ENCODE measurements at places on chromosomes 4 and X.

GRCh38 chr4:126784966-126785580 is 847.7 kb upstream of the INTU start:
- DNase-seq: no peak

DNA sequence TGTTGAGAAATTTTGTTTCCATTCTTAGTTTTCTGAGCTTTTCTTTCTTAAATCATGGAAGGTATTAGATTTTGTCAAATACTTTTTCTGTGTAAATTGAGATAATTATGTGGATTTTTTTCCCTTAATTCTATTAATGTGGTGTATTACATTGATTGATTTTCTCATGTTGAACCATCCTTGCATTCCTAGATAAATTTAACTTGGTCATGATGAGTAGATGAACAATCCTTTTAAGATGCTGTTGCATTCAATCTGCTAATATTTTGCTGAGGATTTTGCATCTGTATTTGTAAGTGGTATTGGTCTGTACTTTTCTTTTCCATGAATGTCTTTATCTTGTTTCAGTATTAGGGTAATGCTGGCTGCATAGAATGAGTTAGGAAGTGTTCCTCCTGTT is 20.3 kb upstream of the CTBP1 start:
- DNase-seq: no peak

- DNase-seq: no peak
Observed at GRCh38 chr4:173526724-173527102, 3.3 kb downstream of the HAND2 start.

DNA sequence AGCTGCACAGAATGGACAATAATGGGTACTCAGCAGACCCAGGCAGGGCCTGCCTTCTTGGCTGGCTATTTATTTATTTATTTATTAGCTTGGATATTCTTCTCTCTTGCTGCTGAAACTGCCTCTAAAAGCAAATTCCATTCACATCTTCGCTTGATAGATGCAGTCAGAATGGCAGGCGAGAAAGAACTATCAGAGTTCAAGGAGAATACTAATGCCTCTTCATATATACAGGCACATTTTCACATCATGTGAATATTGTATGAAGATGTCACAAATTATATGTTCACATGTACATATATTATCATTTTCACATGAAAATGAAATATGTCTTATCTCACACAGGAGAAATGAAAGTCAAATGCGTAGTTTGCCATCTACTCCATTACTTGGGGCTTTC is 479.7 kb upstream of the ATOH1 start:
- DNase-seq: no peak

DNA sequence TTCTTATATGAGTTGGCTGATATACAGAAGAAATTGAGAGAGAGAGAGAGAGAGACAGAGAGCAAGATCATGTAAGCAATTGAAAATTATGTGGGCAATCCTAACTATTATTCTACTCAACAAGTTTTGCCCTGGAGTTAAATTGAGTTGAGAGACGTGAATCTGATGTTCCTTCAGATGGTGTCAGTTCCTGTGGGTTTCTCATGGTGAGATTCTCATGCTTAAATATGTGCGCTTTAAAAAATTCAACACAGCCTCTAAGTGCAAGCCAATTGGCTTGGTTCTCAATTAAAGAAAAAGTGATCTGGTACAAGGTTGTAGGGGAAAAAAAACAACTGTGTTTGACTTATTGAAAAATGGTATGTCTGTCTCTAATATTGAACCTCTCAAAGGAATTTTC is 35.4 kb upstream of the PLAC1 start:
- DNase-seq: no peak

GRCh38 chrX:154325541-154325940 is 29.9 kb downstream of the TKTL1 start:
- no peak for DNase-seq

GRCh38 chrX:134158821-134159512 is 78.0 kb upstream of the CCDC160 start:
- no peak for DNase-seq

- no peak for DNase-seq
Observed at GRCh38 chr4:7049739-7050138, 6.6 kb downstream of the TADA2B start.

DNA sequence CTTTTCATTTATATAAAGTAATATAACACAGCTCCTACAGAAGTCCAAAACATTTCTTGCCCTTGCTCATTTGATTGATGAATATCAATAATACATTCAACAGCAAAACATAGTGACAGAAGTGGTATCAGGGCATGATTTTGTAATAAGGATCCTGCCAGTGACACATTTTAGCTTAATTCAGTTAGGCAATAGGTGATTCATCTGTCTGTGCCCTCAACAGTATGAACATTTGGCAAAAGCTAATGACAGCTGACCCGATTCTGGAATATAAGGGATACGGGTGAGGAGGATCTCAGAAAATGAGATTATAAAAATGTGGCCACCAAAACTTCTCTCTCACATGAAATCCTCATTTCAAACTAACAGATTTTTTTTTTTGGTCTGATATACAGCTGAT is 294.0 kb downstream of the CAMK2D start:
- no peak for DNase-seq

GRCh38 chr4:154422152-154422551 is 69.4 kb downstream of the DCHS2 start:
- no peak for DNase-seq

DNA sequence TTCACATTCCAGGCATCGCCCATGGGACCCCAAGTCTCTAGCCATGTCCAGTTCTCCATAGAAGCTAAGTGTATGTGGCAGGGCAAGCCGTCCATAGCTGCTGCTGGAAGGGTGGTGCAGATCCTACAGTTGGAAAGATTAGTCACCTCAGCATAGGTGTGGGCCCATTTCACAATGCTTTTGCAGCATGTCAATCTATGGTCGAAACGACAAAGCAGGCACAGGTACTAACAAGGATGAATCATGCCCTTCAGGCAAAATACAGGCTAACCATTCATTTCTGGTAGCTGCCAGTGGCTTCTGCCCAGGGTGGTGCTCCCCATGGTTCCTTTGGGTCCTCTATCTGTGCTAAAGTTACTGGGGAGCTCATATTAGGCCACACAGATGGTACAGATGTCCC is 225.2 kb downstream of the ADGRL3 start:
- no peak for DNase-seq

DNA sequence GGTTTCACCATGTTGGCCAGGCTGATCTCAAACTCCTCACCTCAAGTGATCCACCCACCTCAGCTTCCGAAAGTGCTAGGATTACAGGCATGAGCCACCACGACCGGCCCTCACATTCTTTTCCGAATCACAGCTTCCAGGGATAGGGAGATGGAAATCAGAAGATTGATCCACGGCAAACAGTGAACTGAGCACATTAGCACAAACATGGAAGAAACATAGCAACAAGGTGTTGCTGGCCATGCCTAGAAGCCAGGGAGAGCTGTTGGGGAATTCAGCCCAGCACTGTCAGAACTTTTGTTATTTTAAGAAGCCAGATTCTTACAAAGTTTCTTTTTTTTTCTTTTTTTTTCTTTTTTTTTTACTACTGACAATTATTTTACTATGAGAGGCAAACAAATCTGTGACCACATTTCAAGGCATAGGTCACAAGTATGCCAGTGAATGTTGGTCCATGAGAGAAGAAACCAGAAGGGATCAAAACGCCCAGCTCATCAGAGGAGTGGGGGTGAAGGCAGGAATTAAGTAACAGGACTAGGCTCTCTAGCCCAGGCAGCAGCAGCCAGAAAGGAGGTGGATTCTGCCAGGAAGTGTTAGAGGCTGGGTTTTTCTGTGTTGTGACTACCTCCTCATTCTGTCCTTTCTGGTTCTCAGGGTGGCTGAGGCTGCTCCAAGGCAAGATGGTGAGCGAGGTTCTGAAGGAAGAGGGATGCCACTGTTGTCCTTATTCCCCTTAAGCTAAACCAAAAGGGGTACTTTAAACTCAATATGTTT is 44.1 kb downstream of the TEC start:
- no peak for DNase-seq

- DNase-seq: no peak
Observed at GRCh38 chr4:90280954-90281353, 153.8 kb downstream of the CCSER1 start.

DNA sequence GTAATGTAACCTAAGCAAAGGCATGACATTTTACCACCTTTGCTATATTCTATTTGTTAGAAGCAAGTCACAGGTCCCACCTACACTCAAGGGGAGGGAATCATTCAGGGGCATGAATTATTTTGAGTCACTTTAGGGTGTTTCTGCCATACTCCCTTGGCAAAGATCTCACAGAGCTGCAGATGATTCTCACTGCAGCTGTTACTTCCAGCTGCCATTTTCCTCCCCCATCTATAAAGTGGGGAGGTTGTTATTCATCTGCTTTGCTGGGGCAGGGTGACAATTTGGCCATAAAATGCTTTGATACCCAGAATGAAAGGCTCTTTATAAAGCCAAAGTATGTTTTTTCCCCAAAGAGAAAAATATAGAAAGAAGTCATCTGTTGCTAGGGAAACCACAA is 136.5 kb upstream of the SMIM31 start:
- no peak for DNase-seq

DNA sequence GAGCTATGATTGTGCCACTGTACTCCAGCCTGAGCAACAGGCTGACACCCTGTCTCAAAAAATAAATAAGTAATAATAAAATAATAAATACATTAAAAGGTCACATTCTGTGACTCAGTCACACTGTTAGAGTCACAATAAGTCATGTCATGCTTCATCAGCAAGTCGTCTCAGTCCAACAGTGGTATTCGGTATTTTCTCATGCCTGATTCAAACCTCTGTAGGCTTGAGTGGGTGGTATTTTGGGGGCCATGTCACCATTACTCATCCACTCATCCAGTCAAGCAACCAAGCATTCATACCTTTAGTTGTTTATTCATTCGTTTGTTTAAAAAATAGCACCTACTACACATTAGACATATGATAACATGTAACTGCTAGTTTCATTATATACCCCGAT is 46.9 kb downstream of the SUPT20HL2 start:
- DNase-seq: no peak

DNA sequence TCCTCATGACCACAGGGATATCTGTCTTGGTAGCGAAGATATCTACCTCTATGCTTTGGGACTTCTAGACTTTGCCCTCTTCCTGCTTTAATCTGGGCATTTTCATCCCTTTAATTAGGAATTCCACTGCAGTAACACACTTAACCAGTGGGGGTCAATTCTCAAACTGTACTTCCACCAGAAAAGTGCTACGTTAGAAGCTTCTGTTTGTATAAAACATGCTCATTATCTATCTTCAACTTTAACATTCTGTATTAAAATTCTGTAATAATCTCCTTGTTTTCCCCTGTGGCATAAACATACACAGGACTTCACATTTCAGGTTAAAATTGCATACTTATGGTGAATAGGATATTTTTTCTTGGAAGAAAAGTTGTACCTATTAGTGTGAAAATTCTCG is 105.6 kb downstream of the AMMECR1 start:
- DNase-seq: no peak

DNA sequence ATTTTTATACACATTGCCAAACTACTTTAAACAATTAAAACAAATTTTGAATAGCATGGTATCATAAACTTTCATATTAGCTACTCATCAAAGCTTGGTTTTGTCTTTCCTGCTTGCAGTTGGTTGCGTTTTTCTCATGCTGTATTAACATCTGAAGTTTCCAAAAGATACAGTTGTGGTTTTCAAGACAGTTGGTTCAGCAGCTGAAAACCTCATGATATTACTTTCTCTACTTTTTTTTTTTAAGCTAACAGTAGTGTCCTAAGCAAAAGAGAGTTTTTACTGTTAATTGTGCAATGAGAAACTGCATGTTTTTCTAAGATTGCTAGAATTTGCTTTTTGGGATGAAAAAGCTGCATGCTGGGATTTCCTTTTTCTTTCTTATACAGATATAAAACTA is 15.2 kb downstream of the RUFY3 start:
- no peak for DNase-seq

DNA sequence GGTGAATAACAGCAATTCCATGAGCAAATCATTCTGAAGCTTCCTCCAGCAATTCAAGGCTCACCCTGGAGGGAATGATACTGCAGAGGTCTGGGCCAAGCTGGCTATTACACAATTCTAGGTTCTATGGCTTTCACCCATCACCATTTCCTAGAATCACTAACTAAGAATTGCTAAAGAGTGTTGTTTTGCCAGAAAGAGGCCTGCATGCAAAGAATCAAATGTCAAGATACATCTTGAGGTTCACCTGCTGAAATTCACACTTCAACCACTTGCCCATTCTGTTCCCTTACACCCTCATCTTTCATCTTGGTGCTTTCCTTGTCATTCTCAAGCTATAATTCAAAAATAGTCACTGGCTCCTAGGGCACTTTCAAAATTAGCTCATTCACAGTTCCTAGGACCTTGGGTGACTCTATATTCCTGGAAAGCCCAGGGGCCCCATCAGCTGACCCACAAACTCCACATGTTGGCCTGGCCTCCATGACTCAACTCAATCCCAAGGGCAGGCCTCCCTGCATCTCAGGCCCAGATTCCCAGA is 7.0 kb downstream of the APBB2 start:
- no peak for DNase-seq

DNA sequence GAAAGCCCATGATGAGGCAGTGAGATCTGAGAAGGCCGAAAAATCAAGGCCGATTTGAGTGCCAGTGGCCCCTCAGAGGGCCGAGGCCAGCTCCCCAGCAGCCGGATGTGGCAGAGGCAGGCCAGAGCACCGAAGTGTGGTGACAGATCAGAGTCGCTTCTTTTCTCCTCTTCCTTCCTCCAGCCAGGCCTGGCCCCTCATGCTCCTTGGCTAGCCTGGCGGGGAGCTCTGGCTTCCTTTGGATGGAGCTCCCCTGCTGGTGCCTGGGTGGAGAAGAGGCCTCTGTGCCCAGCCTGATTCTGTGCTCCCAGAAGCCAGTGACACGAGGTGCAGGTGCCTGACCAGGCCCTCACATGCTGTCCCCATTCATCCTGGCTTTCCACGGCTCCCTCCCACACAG is 127.2 kb upstream of the PABPC4L start:
- DNase-seq: no peak

DNA sequence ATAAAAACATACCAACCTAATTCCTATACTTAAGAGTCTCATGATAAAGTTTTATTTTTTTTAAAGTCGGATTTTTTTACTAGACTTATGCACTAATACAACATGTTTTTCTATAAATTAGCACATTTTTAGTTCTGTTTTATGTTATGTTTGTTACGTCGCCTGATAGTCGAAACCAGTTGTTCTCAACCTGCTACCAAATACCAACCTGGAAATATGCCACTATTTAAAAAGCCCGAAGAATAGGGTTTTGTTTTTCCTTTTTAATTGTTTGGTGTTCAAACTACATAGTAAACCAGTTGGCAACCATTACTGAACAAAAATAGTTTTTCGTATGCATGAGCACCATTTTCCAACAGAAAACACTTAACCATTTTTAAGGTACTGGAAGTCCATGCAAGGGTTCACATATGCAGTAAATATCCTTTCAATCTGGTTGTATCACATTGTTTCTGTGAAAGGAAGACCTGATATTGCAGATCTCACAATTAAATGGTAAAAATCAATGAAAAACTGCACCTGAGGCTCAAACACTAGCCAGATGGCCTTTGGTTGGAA is 1.4 kb downstream of the WDFY3 start:
- DNase-seq: no peak

DNA sequence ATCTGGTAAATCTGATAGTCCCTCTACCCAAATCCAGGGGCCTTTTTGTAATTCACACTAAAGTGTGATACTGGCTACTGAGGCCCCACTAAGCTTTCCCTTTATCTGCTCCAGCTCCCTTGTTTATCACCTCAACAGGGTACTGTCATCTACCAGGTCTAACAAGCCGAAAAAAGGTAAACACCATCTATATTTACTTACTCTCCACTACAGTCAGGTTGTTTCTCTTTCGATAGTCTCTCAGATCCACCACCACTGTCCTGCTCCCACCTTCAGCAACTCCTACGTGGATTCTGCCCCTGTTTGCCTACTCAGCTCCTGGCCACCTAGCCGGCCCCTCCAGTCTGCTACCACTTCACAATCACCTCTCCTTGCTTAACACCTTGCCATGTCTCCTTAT is 3.3 kb downstream of the ITIH6 start:
- DNase-seq: no peak

Data from suprapubic skin (tissue), 4 donors.